ENCODE measurements at places on chromosomes 7 and 10.

- H3K27me3 ChIP-seq: no peaks in the 10 kb centered on the region
- no peak for DNase-seq
- H3K4me1 ChIP-seq: peaks cover 6% of the 10 kb centered on the region
Observed at GRCh38 chr10:72355214-72355555, 466 bp upstream of the DNAJB12 start.

DNA sequence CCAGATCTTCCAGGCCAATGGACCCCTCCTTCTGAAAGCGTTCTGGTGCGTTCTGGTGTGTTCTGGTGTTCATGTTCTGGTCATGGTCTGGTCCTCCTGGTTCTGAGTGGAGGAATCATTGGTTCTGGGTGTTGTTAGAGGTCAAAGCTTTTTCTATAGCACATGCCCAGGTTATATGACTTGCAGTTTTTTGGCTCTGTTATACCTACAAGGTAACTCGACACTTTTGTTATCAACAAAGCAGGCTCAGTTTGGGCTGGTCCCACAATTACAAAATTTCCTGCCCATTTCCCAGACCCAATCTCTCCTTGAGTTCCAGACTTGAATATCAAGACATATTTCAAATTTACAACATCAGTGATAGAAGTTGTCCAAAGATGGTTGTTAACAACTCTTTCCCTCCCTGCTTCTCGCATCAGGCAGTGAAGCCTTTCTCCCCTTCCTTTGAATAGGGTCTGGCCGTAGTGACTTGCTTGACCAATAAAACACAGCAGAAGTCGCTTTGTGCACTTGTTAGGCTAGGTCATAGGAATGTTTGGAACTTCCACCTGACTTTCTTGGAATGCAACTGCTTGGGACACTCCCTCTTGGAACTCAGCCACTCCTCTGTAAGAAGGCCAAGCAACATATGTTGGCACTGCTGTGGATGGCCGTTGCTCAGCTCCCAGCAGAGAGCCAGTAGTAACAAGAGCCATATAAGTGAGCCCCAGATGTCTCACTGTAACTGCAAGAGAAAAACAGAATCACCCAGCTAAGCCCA lies 83.1 kb upstream of the STEAP1B start:
- DNase-seq: no peak
- no peaks in the 10 kb centered on the region for H3K27me3 ChIP-seq
- H3K27ac ChIP-seq: peak overlapping the region; percentile 71
- no peaks in the 10 kb centered on the region for H3K36me3 ChIP-seq

- H3K4me3 ChIP-seq: no peak overlapping the region
- H3K27me3 ChIP-seq: no peaks in the 10 kb centered on the region
- H3K4me1 ChIP-seq: no peaks in the 10 kb centered on the region
- H3K27ac ChIP-seq: no peak overlapping the region
Observed at GRCh38 chr7:53768186-53768585, 732.8 kb downstream of the POM121L12 start.

- H3K27me3 ChIP-seq: no peaks in the 10 kb centered on the region
- no peaks in the 10 kb centered on the region for H3K36me3 ChIP-seq
- no peak overlapping the region for H3K27ac ChIP-seq
Observed at GRCh38 chr10:16466001-16466400, 29.2 kb downstream of the PTER start.

- H3K36me3 ChIP-seq: no peaks in the 10 kb centered on the region
- H3K27me3 ChIP-seq: no peaks in the 10 kb centered on the region
- DNase-seq: no peak
- H3K4me1 ChIP-seq: no peaks in the 10 kb centered on the region
Observed at GRCh38 chr10:54368984-54369383, 432.0 kb downstream of the PCDH15 start.

DNA sequence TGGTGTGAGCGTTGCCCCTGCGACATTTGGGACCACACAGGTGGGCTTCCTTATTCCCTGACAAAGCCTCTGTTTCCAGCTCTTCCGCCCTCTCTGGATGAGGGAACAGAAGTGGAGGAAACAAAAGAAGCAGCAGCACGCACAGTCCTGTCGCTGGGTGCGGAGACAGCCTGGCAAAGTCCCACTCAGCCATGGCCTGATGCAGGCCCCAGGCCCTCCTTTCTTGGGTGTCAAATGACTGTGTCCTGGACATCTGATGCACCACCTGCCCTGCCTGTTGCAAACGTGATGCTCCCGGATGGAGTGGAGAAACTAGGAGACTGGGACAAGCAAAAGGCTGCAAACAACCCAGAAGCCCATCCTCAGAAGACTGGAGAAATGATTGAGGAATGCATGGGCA lies 20.7 kb downstream of the ZMIZ2 start:
- H3K4me1 ChIP-seq: peaks cover 35% of the 10 kb centered on the region
- H3K4me3 ChIP-seq: no peak overlapping the region
- peak overlapping the region; percentile 29 for H3K27ac ChIP-seq
- no peak for DNase-seq
- H3K36me3 ChIP-seq: peaks cover 4% of the 10 kb centered on the region

DNA sequence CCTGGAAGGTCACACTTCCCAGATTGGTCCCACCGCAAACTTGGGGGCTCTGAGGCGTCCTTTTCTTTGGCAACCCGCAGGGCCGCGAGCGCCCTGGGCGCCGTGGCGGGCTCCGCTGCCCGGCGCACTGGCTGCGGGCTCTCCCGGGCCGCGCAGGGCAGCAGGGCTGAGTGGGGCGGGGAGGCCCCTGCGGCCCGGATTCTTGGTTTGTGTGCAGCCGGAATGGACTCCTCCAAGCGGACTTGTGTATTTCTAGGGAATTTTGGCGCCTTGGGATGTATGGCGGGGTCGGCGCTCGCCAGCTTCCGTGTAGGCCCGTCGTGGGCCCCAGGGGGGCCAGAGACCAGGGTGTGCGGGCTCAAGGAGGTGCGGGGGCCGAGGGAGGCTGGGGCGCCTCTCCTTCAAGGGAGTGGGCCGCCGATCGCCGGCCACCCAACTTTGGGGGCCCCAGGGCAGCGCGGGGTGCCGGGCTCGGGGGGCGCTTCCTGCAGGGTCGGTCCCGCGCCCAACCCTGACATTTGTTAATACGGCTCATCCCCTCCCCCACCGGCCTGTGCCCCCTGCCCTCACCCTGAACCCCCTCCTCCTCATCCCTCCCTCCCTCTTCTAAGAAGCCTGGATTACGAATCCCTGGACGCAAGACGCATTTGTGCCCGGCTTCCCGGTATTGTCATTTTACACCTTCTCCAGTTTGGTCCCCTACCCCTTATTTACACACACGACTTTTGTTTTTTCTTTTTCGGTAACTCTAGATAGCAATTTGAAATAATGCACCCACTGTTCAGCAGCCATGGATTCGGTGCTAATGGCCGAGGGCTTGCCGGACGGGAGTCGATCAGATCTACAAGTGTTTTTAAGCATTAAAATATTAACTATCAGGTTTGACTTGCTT lies 2.5 kb downstream of the TCF7L2 start:
- no peaks in the 10 kb centered on the region for H3K36me3 ChIP-seq
- no peak for DNase-seq
- H3K4me1 ChIP-seq: no peaks in the 10 kb centered on the region
- peak overlapping the region; percentile 75 for H3K4me3 ChIP-seq

DNA sequence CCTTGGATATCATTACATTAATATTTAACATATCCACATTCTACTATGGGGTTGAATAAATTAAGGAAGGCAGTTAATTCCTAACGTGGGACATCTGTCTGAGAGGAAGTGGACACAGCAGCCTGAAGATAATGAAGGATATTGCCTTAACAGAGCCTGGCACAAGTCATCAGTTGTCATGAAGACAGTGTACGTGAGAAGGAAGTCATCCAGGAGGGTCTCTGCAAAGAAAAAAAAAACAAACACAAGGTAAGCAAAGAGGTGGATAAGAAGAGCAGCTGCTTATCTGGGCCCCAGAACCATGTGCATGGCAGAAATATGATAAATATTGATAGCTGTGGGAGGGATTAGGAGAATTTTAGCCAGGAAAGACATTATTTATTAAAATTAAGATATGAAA lies 190.0 kb downstream of the RAPGEF5 start:
- no peaks in the 10 kb centered on the region for H3K36me3 ChIP-seq
- H3K4me3 ChIP-seq: no peak overlapping the region
- H3K27me3 ChIP-seq: no peaks in the 10 kb centered on the region
- no peaks in the 10 kb centered on the region for H3K4me1 ChIP-seq
- H3K27ac ChIP-seq: no peak overlapping the region

DNA sequence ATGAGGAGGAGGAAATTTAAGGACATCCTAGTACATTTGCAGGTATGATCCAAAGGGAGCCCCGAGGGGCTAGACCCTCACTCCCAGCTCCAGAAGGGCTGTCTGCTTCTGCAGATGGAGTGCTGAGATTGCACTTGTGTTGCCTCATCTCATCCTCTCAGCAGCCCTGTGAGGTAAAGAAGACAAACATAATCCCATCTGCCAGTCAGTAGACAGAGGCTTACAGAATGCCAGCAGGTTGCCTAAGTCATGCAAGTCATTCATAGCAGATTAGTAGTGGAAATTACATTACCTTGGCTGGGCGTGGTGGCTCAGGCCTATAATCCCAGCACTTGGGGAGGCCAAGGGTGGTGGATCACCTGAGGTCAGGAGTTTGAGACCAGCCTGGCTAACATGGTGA lies 45.4 kb downstream of the BLVRA start:
- H3K27me3 ChIP-seq: no peaks in the 10 kb centered on the region
- no peak overlapping the region for H3K27ac ChIP-seq
- no peak for DNase-seq
- no peaks in the 10 kb centered on the region for H3K4me1 ChIP-seq
- no peaks in the 10 kb centered on the region for H3K36me3 ChIP-seq

DNA sequence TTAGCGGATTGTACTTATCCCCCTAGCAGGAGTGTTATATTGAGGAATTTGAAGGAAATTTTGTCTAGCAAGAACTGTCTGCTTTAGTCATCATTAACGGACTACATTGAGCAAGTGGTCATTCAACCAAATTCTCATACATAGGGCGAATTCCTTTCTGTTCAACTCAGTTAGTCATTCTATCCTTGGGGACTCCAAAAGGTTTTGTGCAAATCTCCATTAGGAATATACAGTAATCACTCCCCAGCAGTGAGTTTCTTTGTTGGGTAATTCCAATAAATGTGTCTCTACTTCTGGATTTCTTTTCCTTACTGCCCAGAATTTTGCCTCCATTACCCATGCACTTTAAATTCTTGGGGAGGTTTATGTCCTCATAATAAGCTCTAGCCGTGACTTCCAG lies 51.1 kb downstream of the EPDR1 start:
- no peaks in the 10 kb centered on the region for H3K36me3 ChIP-seq
- no peak overlapping the region for H3K4me3 ChIP-seq
- H3K4me1 ChIP-seq: no peaks in the 10 kb centered on the region
- no peak overlapping the region for H3K27ac ChIP-seq
- DNase-seq: no peak

DNA sequence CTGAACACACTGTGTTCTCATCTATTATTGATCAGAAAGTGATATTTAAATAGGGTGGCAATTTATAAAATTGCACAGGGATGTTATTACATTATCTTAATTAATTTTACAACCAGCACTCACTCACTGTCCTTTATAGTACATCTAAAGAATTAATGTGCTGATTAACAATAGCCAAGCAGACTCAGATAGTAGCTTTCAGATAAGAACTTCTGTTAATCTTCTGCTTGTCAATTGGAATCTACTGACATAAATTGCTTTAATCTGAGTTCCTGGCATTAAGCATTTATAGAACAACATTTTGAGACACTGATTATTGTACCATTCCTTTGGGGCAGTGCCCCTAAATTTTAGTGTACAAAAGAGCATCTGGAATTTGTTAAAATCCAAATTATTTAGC lies 408.9 kb downstream of the GRM8 start:
- H3K27me3 ChIP-seq: no peaks in the 10 kb centered on the region
- no peaks in the 10 kb centered on the region for H3K36me3 ChIP-seq
- H3K4me3 ChIP-seq: no peak overlapping the region
- DNase-seq: no peak
- no peaks in the 10 kb centered on the region for H3K4me1 ChIP-seq

DNA sequence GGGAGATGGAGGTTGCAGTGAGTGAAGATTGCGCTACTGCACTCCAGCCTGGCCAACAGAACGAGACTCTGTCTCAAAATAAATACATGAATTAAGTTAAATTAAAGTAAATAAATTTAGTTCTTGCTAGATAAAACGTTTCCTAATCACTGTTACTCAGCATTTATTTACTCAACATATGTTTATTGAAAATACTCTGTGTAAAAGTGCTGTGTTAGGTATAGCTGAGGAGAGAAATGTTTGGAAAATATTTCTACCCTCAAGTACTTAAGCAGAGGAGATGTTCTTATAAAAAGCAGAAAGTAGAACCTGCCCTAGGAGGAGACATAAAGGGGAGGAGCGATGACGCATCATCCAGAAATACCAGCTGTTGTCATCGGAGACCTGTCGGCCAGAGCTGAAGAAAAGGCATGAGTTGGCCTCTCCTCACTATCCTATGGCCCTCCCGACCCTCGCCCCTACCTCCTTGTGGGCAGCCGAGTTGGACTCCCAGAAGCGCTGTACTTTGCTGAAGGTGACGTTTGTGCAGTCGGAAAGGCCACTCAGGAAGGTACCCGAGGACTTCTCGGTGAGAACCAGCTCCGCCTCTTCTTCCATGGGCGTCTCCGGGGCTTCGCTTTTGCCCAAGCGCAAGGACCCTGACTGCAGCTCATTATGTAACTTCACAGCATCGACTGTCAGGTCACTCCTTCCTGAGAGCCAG lies 1.1 kb downstream of the RRP12 start:
- no peaks in the 10 kb centered on the region for H3K27me3 ChIP-seq
- H3K27ac ChIP-seq: peak overlapping the region; percentile 89
- H3K36me3 ChIP-seq: 0 out of 2 replicates have a peak, but pooled peaks cover 2% of the 10 kb centered on the region
- H3K4me3 ChIP-seq: peak overlapping the region; percentile 93
- peak; percentile 77 for DNase-seq

DNA sequence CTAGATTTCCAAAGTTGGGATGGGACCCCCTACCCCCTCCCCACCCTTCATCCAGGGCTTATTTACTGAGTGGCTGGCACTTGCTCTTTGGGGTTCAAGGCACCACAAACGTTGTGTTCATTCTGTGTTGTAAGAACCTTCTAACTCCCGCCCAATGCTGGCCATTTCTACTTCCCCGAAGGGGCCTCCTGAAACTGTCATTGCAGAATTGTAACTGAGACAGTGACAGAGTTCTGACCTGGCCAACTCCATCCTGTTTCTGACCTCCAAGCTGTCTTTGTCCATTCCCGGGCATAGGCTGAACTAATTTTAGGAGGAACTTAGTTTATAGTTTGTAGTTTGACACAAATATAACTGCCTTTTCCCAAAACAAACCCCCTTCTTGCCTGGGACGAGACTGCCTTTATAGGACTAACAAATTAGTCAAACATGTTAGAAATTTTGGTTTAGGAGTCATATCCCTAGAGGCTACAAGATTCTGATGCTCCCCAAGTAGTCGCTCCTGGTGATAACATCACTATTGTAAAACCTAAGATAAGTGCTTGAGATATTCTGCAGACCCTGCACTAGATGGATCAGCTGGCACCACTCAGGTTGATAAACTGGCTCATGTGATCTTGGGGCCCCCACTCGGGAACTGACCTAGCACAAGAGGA lies 34.8 kb upstream of the ZMIZ2 start:
- no peak for DNase-seq
- no peaks in the 10 kb centered on the region for H3K27me3 ChIP-seq
- no peak overlapping the region for H3K4me3 ChIP-seq
- no peaks in the 10 kb centered on the region for H3K36me3 ChIP-seq

All from MM.1S (cell line).